ENCODE measurements at places on chromosomes 7 and 10.
A peak's percentile ranks its signal among the peaks of the same experiment; 100 is the strongest.

DNA sequence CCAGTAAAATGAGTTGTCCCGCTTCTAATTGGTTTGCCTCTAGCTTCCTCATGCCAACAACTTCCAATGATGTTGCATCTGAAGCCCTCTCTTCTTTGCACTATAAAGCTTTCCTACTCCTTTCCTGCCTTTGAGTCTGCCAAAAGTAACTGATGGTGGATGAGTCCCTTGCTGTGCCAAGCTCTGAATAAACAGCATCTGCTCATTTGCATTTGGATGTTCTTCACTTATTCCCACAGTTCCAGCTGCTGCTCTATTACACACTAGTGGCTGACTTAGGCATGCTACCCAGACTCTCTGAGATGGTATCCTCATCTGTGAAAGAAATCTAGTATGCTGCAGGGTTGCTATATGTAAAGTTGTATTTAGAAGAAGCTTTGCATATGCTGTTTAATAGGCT, 24.9 kb downstream of the SFR1 start:
- no peak for DNase-seq

DNA sequence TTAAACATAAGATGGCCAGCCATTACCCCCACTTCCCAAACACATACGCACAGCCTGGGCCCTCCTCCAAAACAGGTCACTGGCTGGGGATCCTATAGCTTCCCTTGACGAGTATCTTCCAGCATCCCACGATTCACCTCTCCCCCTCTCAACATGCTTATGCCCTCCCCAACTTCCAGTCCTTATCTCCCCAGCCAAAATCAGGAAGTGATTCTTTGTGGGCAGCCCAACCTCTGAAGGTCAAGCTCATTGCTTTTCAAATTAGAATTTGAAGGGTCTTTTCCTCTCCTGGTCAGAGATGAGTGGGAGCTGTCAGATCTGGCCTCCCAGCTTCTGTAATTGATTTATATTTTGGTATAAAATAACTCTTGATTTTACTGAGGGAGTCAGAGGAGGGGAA, 133.6 kb downstream of the ATXN7L1 start:
- no peak for DNase-seq

DNA sequence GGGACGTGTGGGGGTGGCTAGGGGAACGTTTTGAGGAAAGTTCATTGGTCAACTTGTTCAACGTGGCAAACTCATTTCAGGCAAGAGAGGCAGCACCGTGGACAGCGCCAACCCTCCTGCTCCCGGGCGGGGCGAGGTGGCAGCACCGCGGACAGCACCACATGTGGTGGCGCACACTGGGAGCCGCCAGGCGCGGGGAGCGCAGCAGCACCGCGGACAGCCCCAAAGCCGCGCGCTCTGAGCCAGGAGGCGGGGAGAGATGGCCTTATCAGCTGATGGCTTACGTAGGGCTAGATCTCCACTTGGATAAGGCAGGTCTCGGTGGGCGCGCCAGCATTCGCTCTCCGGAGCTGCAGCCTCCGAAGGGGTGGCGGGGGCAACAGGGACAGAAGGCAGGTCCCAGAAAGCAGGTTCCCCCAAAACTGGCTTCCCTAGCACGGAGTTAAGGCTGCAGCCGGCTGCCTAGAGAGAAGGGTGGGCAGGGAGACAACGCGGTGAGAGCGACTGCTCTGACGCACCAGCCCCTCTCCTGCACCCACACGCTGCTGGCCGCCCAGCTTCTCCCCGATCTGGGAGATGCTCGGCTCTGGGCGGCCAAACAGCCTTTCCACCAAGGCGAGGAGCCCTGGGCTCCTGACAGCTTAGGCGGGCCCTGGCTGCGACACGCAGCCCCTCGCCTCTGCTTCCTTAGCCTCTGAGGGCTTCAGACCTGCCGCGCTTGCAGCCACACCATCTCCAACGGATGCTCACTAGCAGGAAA, at the start of gene HTR5A:
TSS of gene HTR5A (plus strand) at position 333 of the 760 bp plus-strand sequence. CDS start 576 bp downstream, outside the sequence.
- peak; percentile 50 for DNase-seq

DNA sequence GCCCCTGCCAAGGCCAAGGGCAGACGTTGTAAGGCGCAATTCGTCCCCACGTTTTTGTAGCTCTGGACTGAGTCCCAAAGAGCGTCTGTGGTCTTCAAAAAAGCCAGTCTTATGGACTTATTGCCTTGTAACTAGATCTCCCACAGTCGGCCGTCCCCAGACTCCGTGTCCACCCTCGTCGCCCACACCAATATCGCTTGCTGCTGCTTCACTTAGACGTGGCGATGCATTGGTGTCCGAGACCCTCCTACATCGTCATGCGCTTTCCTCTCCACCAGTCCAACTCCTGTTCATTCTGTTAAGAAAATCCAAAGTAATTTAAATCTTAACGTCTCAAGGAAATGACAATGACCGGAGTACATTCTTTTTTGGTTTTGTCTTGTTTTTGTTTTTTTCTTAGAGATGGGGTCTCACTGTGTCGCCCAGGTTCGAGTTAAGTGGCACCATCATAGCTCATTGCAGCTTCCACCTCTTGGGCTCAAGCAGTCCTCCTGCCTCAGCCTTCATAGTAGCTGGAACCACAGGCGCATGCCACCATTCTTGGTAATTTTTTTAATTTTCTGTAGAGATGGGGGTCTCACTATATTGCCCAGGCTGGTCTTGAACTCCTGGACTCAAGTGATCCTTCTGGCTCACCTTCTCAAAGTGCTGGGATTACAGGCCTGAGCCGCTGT, 851 bp downstream of the KIFBP start:
- no peak for DNase-seq

DNA sequence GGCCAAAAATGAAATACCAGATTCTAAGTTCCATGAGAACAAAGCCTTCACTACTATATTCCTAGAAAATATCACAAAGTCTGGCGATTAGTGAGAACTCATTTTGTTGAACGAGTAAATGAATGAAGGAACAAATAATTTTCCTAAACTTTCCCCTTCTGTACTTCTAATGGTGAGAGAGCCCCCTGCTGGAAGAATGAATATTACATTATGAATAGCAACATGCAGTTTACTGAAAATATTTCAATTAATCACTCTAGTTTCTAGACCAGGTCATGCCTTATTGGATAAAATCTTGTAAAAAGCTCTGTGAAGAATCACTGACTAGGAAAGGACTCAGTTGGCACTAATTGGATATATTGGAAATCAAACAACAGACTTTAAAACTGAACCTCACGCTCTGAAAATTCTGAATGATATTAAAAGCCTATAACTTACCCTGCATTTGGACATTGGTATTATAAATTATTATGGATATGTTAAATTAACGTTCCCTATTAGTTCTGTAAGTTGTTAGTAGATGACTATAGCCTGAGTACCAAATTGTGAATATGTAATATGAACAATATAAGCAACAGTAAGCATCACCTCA, 32.4 kb upstream of the MTPN start:
- no peak for DNase-seq

- DNase-seq, result no peak
These were observed 184.7 kb upstream of the PRPS1L1 start for GRCh38 chr7:18212308-18212707.

DNA sequence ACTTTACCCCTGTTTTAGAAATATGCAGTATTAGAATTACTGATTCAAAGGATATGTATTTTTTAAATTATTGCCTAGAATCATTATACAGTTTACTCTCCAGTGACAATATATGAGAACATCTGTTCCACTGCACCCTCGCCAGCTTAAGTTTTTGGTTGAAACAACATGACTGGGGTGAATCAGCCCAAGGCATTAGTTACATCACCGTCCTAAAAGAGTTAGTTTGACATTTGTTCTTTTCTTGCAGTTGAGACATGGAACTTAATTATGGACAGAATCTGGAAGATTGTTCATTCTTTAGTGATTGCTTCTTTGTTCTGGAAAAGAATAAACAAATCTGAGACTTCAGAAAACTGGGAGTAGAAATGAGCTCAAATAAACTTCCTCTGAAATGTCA, 167.3 kb upstream of the DKK1 start:
- DNase-seq, result no peak

DNA sequence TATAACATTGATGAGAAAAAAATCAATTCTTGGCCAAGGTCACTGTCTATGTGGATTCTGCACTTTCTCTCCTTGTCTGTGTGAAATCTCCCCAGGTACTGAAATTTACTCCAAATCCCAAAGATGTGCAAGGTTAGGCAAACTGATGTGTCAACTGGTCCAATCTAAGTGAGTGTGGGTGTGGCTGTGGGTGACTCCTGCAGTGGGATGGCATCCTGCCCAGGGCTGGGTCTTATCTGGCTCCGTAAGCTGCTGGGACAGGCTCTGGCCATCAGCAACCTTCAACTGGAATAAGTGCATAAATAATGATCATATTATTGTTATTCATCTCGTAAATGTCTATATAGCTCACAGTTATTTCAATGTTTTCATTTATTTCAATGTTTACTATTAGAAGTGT, 79.3 kb downstream of the JCAD start:
- no peak for DNase-seq

DNA sequence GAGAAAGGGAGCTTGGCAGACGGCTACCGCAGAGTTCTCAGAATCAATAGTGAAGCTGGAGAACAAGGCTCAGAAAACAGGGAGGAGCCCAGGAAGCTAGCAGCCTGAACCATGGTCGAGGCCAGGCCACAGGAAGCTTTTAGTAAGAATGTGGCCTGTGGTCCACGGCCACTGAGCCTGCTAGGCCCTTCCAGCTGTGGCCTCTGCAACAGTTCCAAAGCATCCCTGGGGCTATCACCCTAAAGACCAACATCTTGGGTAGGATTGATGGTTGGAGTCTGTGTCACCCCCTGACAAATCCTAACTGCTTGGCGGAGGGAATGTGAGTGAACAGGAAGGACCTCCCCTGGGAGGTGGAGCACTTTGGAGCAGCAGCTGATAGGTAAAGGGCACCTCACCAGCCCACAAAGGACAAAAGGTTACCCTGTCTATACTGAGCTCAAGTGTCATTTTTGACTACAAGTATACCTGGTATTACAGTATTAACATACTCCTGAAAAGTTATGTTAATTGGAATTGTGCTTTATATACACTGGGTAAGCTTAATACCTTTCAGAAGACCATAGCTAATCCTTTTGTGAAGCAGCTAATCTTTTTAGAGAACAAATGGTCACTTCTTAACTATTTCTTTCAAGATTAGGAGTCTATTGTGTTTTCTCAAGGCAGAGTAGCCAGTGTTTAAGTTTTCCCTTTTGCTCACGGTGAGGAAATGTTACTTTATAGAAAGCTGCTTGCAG, 18.7 kb downstream of the PTPRE start:
- DNase-seq, result no peak

DNA sequence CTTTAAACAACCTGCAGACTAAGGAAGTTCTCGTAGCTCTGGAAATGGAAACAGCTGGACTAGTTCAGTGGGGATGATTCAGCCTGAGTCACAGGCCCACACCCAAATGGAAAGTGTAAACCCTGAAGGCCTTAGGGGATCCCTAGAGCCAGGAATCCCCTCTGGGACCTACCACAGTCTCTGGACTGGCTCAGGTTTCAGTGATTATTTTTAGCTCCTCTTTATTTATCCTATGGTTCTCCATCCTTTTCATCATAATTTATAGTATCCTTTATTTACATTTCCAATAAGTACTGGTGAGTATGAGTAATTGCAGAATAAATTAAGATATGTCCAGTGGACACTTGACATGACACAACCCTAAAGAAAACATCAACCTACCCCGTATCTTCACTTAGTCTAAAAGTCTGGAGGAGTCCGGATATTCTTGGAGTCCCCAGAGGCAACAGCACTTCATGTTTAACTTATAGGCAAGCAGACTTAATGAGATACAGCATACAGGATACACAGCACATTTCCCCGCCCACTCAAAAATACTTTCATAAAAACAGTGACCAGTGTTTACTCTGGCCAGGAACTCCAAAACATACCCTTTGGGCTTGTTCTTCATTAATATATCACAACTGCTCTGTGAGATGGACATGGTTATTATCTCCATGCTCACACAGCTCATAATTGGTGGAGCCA, 28.4 kb upstream of the SEMA3E start:
- no peak for DNase-seq

DNA sequence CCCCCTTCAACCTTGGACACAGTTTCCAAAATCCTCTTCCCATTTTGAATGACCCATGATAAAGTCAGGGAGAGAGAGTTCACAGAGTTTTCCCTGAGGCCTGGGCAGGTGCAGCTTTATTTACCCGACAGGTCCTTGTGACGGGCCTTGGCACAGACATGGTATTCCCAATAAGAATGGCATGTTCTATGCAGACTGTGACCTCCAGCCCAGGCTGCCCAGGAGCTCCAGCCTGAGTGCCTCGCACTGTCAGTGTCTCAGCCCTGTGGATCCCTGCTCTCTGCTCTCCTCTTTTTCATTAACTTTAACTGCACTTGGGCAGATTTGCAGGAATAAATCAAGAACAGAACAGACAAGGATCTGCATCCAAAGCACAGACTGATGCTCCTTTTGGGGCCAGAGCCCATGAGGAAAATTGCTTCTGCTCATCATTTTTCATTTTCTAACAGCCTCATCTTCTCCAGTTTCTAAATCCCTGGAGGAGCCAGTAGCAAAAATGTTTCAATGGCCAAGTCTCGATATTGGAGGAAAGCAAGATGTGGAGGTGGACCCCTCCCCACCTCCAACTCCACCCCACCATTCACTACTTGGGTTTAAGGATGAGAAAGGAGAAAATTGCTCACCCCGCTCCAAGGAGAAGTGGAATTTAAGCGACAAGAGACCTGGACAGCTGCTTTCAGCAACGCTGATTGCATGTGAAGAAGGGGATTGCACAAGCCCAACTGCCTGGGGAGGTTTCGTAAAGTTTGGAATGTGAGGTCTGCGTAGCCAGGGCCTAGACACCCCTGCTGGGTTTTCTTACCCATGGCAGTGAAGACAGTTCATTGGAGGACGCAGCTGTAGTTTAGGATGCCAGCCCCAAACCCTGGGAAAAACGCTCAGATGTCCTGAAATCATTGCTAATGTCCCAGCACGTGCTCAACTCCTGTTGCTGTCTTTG, 225.9 kb downstream of the WDR11 start:
- DNase-seq, result no peak

DNA sequence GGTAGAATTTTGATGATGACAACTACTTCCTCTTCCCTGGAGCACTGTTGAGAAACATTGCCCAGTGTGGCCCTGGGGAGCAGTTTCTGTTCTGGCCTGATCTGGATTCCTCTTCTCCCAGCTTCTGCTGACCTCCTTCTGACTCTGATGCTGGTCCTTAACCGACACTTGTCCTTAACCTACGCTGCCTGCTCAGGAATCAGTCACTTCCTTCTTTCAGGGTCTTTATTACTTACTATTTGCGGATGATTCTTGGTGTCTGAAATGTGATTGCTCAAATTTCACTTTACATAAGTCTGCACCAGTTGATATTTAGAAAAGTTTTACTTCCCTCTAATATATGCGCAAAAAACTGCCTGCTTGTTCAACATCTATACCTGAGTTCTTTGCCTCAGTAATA, 164.1 kb downstream of the PTEN start:
- no peak for DNase-seq

DNA sequence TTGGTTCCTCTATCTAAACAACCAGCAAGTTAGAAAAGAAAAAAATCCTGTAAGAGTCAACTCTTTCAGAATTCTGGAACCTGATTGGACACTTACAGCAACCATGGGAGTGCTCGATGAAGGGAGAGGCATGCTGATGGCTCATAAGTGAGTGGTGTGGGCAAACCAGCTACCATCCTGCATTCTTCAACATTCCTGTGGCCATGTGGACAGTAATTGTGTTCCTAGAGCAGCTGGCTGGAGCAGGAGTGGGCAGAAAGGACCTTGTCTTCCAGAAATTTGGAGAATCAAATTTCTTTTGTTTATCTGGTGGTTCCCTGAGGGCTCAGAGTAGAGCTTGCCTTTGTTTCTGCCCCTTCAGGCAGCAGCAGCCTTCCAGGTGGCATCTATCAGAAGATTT, 22.5 kb upstream of the MYL7 start:
- DNase-seq, result no peak

GRCh38 chr7:122273117-122273516, 31.4 kb downstream of the FEZF1 start:
- DNase-seq, result no peak

Data from stimulated activated CD4-positive, alpha-beta T cell treated with anti-CD3 and anti-CD28 coated beads, Interleukin-1b, Interleukin-23, amount 100 ng/mL, for 1 hour (primary cell).